BJ (cell line): ENCODE measurements at places on chromosomes 7 and 10.

DNA sequence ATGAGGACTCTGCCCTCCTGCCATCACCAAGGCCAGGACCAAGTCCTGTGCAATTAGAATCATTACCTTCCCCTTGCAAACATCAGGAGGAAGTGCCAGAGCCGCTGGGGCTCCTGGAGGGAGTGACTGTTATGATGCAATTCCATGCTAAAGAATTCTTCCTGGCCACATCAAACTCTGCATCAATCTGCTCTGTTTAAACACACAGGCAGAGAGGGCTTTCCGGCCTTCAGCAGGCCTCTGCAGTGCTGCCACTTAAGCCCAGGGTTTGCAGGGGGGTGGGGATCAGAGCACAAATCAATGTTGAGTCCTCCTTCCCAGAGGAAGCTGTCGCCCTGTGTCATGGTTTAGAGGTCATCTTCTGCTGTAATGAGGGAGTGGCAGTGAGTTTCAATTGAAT is 58.1 kb downstream of the CTBP2 start:
- no peak for DNase-seq

DNA sequence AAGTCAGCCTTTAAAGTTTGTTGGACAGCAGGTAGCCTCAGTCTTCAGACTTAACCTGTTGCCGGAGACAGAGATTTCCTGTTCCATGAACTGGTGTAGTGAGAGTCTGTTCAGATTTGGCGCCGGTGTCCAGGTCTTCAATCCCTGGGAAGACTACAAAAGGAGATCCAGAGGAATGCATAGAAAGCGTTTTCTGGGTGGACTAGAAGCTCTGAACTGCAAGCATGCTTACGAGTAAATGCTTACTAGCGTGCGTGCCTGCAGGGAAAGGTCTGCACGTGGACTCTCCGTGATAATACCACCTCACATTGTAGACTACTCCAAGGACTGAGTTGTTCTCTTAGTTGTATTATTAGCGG is 878 bp downstream of the GLRX3 start:
- no peak for DNase-seq

GRCh38 chr7:87220026-87220733 is 648 bp upstream of the TMEM243 start:
- no peak for DNase-seq

- DNase-seq, result no peak
These were observed 26.5 kb downstream of the HDAC9 start for GRCh38 chr7:18521945-18522566.

DNA sequence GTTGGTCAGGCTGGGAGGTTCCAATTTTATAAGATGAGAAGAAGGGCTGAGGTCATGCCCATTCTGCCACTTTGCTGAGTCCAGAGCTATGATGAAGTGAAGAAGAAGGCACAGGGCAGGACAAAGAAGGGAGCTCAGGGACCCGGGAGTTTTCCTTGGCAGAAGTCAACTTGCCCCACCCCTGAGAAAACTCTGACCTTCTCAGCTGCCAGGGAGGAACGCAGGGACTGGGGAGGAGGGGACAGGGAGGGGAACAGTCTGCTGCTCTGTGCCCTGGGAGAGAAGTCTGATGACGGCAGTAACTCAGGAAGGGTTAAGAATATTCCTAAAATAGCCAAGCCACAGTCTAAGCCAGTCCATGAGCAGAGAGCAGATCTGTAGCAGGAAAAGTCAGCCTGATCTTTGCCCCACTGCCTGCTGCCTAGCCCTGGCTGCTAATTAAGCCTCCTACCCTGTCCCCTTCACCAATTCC is 11.7 kb downstream of the ADIRF start:
- no peak for DNase-seq
